Iris pigment epithelial cell (primary cell): ENCODE measurements at places on chromosomes 11 and 22.

- no peak for DNase-seq
Measured at GRCh38 chr11:120314861-120315260, 10.2 kb upstream of the TLCD5 start.

DNA sequence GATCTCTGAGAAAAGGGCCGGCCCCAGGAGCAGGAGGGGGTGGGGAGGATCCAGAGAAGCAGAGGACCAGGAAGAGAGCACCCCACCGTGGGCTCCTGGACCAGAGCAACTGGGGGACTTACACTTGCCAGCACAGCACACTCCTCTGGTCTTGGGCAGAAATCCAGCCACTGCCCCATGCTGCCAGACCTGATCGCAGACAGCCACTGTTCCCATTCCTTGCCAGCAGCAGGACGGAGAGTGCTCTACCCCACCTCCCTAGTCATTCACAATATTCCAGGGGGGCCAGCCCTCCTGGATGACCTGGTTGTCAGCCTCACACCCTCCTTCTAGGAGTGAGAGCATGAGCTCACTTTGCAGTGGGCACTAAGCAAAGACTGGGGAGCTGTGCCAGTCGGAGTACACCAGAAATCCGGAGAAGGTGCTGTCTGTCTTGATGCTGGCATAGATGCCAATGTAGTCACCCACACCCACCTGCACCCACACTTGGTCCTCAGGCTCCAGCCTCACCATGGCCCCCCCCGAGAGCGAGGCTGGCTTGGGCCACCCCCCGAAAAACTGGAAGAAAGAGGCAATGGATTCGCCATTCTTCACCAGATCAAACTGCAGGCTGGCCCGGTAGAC is 1.6 kb downstream of the C1QTNF5 start:
- no peak for DNase-seq

- DNase-seq = no peak
Measured at GRCh38 chr11:10655227-10655626, 38.3 kb downstream of the IRAG1 start.

DNA sequence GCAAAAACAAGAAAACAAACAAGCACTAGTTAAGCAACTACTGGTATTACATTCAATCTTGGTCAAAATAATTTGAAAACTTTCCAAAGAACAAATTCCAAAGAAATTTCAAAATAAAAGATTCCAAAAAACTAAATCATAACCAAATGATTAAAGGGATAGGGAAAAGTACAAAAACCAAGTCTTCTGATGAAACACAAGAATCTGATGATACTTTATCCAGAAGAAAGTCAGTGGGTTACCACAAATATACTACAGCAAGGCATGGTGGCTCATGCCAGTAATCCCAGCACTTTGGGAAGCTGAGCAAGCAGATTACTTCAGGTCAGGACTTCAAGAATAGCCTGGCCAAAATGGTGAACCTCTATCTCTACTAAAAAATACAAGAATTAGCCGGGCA is 59.1 kb downstream of the NUP98 start:
- peak; percentile 44 for DNase-seq

GRCh38 chr11:84260862-84261261 is 974.7 kb upstream of the CCDC90B start:
- no peak for DNase-seq

DNA sequence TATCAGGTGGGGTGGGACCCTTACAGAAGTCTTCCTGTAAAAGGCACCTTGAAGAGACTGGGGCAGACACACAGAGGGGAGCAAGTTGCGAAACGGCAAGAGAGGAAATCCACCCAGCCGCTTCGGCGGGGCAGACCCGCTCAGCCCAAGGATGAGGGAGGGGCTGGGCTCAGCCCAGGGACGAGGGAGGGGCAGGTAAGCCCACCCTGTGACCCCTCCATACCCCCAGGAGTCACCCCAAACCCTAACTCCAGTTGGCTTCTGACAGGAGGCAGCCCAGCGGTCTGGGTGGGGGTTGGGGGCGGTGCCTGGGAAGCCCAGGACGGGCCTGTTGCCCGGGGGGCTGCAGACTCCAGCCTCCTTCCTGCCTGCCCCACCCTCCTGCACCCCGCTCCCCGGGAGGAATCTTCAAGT is 965 bp downstream of the OSBPL5 start:
- DNase-seq = no peak

- DNase-seq = peak; percentile 6
Measured at GRCh38 chr11:32448232-32448631, 12.9 kb upstream of the WT1 start.

GRCh38 chr11:75815345-75816168 is 547 bp downstream of the UVRAG start:
- peak; percentile 47 for DNase-seq

DNA sequence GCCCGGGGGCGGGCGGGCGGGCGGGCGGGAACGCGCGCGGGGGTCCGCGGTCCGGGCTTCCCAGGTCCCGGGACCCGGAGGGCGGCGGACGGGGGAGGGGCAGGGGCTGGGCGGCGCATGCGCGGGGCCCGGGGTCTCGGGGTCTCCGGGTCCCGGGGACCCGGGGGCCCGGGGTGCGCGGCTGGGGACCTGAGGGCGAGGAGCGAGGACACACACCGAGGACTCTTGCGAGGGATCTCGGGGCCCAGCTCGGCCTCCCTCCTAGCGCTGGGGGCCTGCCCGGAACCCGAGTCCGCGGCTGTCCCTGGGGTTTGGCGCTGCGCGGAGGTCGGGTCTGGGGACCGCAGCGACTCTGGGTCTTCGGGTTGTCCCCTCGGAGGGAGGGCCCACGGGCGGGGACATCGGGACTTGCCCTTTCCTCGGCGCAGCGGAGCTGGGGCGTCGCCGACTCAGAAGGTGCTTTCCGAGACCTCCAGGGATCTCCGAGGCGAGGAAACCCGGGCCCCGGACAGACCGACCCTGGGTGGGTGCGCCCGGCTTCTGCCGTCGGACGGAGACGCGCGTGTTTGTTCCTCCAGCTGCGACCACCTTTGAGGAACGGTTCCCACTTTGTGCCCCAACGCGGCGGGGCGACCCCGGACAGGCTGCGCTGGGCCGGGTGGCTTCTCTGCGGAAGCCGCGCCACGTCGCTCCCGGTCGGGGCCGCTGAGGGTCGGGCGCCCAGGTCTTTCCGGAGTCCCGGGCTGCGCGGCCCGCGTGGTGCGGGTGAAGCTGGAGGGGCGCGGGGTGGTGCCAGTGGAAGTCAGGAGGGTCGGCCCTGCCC is 540 bp downstream of the PPARA start:
- peak; percentile 26 for DNase-seq

GRCh38 chr11:43825217-43825816 is 55.3 kb upstream of the ALKBH3 start:
- peak; percentile 43 for DNase-seq

DNA sequence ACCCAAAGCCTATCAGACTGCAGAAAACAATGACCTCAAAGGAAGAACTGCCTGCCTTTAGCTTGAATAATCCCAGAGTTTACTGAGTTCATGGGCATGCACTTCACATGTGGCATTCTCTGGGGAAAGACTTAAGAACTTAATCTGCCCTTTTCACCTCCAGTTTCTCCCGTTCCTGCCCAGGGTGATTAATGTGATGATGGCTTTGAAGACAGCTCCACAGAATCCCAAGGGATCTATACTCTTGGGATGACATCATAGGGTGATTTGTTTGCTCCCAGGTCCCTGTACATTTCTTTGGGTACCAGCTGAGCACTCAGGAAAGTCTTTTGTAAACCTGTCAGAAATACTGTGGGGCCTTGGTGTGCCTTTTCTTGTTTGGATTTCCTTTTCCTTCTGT is 14.0 kb downstream of the FJX1 start:
- no peak for DNase-seq

DNA sequence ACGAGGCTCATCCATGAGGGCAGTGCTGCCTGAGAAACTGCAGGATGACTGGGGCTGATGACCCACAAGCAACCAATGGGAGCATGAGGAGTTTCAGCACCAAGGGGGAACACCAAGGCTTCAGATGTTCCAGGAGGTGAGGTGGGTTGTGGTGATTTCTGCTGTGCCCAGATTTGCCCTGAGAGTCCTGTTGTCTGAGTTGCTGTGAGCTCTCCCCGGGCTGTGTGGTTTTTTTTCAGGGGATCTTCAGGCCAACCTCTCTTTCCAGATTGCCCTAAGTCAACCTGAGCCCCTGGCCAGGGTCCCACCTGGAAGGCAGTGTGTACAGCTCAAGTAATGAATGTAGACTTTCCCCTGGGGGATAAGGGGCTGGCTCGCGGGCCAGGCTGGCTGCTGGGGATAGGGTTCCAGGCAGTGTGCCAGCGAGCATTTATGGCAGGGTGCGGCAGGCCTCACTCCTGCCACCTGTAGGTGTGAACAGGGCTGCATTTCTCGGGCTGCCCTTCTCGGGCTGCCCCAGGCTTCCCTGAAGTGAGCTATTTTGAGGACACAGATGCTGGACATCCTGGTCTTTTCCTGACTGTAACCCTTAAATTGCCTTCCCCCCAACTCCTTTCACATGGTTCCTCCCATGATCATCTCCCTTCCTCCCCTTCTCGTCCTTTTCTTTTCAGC is 9.8 kb downstream of the SLC22A6 start:
- peak; percentile 12 for DNase-seq

DNA sequence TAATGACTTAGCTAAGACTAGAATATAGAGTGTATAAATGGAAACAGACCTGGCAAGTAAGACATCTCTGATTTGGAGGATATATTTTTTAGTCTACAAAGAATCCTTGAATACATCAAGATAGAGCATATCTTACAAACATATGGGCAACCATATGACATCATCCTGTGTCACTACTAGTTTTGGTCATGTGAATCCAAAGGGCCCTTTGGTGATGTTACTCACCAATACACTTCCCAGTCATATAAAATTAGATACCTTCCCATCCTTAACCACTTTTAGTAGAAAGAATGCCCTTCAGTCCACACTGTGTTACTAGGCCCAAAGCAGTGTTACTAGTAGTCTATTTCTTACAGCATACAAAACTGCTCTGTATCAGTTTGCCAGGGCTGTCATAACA is 31.6 kb downstream of the GRIA4 start:
- no peak for DNase-seq

DNA sequence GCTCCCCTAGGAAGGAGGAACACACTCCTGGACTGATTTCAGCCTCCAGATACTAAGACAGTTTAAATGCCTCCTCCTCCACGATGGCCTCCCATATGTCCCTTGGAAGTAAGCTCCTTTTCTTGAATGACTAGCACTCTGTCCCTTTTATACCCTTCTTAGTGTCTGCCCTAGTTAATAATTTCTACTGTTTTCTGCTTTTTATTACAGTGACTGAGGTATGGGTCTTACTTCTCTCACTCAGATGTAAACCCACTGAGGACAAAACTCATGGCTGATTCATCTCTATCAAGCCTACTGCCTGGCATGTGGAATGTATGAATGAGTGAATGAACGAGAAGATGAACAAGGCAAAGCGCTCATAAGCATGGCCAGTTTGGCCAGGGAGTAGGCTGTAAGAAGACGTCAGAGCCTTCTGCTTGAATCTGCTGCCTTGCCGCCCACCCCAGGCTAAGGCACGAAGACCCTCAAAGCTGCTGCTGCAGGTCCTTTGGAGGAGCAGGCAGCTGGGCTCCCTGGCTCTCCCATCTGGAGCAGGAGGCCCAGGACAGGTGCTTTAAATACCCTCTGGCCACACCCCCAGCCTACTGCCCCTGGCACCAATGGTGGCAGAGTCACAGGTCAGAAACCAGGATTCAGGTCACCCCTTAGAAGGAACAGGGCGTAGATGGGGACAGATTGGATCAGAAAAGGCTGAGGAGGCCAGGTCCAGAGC is 8.2 kb upstream of the PGA3 start:
- no peak for DNase-seq

GRCh38 chr11:365831-366230 is 3.5 kb upstream of the B4GALNT4 start:
- no peak for DNase-seq

DNA sequence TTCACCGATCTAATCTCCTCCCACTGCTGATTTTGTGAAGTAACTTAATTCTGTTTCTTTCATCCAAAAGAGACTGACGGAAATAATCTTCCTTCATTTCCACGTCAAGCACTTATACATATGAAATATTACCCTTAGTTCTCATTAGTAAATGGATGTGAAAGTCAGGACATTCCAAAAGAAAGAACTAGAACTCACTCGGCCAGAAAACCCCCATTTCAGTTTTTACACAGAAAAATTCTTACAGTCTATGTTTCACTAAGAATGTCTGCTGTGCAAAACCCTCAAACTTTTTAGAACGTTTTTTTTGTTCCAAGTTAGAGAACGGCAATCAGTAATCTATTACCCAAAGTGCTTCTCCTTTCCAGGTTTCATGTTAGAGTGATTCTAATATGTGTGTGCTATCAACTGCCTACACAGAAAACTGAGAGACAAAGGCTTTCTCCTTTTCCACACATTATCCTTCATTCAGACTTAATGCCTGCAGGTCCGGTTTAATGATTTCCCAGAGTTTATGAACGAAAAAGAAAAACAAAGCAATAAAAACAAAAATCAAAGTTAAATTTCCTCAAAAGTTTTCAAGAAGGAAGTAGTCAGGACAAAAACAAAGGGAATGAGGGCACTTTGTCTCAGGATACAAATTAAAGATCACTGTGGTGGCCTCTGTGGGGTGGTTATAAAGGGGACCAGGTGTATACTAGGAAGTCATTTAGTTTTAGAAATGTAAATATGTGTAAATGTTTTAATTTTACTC is 11.3 kb upstream of the SESN3 start:
- DNase-seq = no peak

DNA sequence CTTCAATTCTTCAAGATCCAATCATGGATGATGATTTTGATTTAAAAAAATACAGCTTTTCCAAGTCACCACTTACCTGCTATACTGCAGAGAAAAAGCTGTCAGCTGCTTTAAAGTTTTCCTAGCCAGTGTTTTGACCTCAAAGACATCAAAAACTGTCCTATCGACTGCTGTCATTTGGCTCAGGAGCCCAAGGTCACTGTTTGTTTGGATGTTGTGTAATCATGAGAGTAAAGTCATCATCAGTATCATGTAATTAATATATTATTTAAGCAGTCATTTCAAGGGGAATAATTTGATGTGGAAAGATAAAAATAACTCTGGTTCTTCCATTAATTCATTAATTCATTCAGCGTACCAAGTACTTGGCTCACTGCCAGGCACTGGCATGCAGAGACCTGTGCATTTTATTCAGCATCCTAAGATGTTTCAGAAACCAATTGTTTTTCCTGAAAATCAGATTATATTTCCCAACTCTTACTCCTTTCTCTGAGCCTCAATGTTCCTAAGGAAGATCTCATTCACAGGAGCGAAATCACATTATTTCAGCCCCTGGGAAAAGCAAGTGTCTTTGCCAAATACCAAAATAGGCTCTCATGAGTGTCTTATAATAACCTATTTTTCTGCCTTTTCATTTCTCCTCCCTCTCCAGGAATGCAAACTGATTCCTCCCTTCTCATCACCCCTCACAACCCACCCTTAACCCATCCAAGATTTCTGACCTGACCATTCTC is 59.9 kb downstream of the SLC1A2 start:
- no peak for DNase-seq

DNA sequence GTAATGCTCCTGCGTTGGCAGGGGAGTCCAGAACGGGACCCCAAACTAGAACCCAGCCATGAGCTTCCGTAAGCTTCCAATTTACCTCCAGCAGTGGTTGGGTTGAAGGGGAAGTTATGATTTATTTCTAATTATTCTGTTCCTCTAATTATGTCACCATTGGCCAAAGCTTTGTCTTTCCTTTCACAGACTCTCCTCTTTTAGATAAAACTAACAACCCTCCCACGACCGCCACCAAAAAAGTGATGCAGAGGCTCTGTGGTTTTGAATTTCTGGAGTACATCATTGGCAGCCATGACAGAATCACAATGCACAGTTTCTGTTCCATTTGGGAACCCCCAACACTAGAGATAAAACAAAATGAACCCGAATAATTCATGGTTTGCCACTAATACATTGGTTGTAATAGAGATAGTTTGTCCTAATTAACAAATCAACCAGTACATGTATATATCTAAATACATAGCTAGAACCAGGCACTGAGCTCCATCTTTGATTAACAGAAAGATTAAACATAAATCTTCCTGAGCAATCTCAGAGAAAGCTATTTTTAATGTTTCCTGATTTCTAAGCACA is 64.3 kb downstream of the ETS1 start:
- DNase-seq = no peak
